ENCODE measurements at places on chromosomes 13 and 19. TPM values are rescaled to one million over a fixed set of nuclear protein-coding genes. Genes with fewer than 3 reads are reported as not detected.

TRPM4 gene
- polyA plus RNA-seq: 26.6 TPM

NTF4 gene
- polyA plus RNA-seq: 3.5 TPM

ZNF470 gene
- polyA plus RNA-seq: 10.5 TPM

GJB2 gene
- polyA plus RNA-seq: 5.1 TPM

KANK3 gene
- polyA plus RNA-seq: 6.8 TPM

PDE4C gene
- 0.99 TPM for polyA plus RNA-seq

SLC25A41 gene
- polyA plus RNA-seq: 0.93 TPM

FAM83E gene
- polyA plus RNA-seq: 1.1 TPM

S1PR4 gene
- 0.60 TPM for polyA plus RNA-seq

MYBPC2 gene
- 0.77 TPM for polyA plus RNA-seq

ZNF468 gene
- 38.4 TPM for polyA plus RNA-seq

PPM1N gene
- 0.57 TPM for polyA plus RNA-seq

ZNF575 gene
- 2.6 TPM for polyA plus RNA-seq

ZBTB32 gene
- 0.37 TPM for polyA plus RNA-seq

VSTM2B gene
- polyA plus RNA-seq: 0.65 TPM

FCHO1 gene
- polyA plus RNA-seq: 1.9 TPM

PCP2 gene
- polyA plus RNA-seq: 0.98 TPM

ZNF837 gene
- polyA plus RNA-seq: 2.5 TPM

FBN3 gene
- polyA plus RNA-seq: 35.1 TPM

HCST gene
- 2.7 TPM for polyA plus RNA-seq

ZNF835 gene
- polyA plus RNA-seq: 5.1 TPM

SIGLEC5 gene
- polyA plus RNA-seq: 0.53 TPM

SUPT5H gene
- 124 TPM for polyA plus RNA-seq

RUBCNL gene
- 1.9 TPM for polyA plus RNA-seq

IRGC gene
- not detected for polyA plus RNA-seq

IFI30 gene
- polyA plus RNA-seq: 16.3 TPM

PSG6 gene
- 0.15 TPM for polyA plus RNA-seq

Data from right renal pelvis (tissue), 4 donors.